ENCODE measurements at places on chromosomes 6 and 20.
A peak's percentile ranks its signal among the peaks of the same experiment; 100 is the strongest.

- peak; percentile 29 for DNase-seq
Observed at GRCh38 chr6:85620308-85620707, 22.4 kb downstream of the SYNCRIP start.

- DNase-seq, result no peak
Observed at GRCh38 chr6:144197919-144198318, 47.6 kb downstream of the STX11 start.

DNA sequence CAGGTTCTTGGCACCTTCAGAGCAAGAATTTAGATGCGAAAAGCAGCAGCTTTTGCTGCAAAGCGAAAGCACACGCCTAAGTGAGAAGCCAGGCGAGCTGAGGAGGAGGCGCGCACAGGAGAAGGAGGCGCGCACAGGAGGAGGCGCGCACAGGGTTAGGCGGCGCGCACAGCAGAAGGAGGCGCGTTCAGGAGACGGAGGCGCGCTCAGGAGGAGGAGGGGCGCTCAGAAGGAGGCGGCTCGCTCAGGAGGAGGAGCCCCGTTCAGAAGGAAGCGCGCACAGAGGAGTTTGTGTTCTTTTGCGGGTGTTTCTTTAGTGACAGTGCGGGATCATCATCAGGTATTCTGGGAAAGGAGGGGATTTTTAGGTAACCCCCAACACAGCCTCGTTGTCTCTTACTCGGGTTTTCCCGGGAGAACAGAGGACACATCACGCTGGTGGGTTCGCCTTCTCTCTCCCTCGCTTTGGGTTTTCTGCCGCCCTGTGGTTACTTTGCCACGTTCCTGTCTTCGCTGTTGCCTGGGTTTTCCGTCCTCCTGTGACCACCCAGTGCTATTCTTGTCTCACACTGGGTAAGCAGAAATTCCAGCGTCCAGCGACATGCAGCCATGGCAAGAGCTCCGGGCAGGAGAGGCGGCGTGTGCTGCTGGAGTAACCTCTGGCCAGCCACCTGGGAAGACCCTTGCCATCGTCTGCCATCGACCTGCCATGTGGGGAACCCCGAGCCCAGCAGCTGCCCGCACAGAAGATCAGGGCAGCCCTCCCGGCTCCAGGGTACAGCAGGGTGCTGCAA is 47.0 kb downstream of the WDR27 start:
- peak; percentile 73 for DNase-seq

GRCh38 chr6:109428889-109429477 is 11.4 kb downstream of the PPIL6 start:
- peak; percentile 52 for DNase-seq

- DNase-seq, result no peak
Observed at GRCh38 chr6:138510093-138510492, 10.8 kb upstream of the NHSL1 start.

DNA sequence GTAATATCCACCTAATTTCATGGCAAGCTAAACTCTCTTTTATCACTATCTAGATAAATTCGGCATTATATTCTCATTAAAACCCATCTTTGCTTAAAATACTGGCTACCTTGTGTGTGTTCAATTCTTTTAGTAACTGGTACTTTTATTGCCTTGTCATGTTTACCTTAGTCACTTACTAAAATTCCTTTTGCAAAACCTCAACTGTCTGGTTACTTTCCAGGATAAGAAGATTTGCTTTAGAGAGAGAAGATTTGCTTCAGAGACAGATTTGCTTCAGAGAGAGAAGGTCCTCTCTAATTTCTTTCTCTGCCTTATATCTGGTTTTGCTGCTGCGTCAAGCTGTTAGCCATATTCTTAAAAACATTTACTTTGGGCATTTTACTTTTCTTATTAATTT is 151.5 kb upstream of the MLIP start:
- DNase-seq, result peak; percentile 48

GRCh38 chr6:34350137-34350933 is 42.1 kb downstream of the NUDT3 start:
- DNase-seq, result peak; percentile 17

- DNase-seq, result peak; percentile 33
Observed at GRCh38 chr6:35624341-35625070, 64.2 kb downstream of the FKBP5 start.

DNA sequence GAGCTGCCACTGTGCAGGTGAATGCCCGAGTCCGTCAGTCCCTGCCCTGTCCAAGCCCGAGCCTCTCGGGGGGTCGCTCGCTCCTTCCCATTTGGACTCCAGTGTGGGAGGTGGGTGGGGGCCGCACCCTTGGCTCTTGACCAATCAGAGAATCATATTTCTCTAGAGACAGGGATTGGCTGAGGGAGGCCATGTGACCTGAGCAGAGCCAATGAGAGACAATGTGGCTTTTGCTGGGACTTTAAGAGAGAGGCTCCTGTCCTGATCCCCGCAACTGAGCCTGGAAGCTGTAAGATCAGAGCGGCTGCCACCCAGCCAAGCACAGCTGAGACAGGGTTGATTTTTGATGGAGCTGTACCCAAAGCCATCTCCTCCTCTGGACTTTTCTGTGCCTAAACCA is 199.3 kb downstream of the TFAP2C start:
- peak; percentile 11 for DNase-seq

DNA sequence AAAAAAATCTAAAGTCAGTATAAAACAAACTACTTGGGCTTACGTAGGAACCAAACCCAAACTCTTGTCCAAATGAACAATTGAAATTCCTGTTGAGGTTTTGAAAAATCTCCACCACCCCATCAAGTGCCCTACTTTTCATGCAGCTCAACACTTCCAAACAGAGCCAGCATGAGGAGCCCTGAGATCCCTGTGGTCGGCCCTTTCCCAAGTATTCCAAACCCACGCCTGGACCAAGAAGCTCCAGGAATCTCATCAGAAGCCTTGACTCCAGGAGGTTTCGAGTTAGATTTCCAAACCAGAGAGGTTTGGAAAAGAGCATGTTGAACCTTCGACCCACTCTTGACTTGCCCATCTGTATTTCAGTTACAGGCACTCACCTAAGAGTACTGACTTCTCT is 179.3 kb downstream of the MTFR2 start:
- no peak for DNase-seq

Data from AG10803 (cell line).